ENCODE measurements at places on chromosomes 1 and 21.
A peak's percentile ranks its signal among the peaks of the same experiment; 100 is the strongest.

- DNase-seq, result no peak
Measured at GRCh38 chr1:43774359-43774758, 67.0 kb downstream of the ST3GAL3 start.

- DNase-seq, result no peak
Measured at GRCh38 chr1:114322207-114322606, 168.5 kb upstream of the SYT6 start.

DNA sequence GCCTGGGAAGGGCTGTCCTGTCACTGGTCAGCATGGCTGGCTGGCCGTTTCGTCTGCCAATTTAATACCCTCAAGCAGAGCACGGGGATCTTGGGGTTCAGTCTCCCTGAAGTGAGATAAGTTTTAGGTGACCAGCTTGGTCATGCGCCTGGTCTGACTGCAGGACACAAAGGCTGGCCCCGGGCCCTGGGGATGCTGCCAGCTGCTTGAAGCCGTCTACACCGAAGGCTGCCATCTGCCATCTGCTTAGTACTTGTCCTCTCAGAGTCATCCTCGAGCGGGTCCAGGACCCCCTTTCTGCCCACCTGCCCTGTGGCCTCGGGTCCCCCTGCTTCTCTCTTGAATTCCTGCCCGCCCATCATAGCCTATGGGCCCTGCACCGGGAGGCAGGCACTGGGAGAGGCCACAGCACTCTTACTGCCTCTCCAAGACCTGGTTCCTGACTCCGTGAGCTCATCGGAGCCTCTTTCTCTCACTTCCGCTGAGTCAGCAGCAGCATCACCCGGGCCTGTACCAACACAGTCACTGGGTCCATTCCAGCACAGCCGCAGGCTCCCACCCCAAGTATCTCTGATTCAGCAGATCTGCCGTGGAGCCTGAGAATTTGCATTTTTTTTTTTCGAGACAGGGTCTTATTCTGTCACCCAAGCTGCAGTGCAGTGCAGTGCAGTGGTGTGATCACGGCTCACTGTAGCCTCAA lies 7.0 kb downstream of the FBLIM1 start:
- DNase-seq, result no peak

GRCh38 chr1:176692988-176693696 lies 230.2 kb downstream of the PAPPA2 start:
- DNase-seq, result no peak

DNA sequence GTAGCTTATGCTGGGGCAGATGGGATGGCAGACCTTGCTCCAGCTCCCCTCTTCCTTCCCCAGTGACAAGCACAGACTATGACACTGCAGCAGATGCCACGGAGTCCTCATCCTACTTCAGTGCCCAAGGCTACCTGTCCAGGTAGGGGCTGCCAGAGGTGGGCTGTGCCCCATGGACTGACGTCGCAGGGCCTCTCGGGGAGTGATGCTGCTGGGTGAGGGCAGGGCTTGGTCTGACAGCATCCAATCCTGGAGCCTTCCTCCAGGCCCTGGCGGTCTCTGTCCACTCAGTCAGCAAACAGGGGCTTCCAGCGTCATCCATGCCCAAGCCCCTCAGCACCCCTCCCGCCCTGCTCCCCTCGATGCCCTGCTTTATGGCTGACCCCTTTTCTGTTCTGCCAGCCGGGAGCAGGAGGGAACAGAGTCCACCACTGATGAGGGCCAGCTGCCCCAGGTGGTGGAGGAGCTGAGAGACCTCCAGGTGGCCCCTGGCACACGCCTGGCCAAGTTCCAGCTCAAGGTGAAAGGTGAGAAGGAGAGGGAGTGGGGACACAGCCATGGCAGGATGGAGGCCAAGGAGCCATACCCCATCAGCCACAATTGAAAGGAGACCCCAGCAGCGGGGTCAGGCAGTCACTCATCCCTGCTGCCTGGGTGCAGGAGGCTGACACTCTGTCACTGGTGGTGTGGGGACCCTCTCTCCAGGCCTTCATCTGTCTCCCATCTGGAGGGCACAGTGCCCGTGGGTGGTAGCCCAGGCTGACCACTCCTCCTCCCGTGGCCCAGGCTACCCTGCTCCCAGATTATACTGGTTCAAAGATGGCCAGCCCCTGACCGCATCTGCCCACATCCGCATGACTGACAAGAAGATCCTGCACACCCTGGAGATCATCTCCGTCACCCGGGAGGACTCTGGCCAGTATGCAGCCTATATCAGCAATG lies 73.6 kb downstream of the TRIM11 start:
- DNase-seq, result peak; percentile 46

DNA sequence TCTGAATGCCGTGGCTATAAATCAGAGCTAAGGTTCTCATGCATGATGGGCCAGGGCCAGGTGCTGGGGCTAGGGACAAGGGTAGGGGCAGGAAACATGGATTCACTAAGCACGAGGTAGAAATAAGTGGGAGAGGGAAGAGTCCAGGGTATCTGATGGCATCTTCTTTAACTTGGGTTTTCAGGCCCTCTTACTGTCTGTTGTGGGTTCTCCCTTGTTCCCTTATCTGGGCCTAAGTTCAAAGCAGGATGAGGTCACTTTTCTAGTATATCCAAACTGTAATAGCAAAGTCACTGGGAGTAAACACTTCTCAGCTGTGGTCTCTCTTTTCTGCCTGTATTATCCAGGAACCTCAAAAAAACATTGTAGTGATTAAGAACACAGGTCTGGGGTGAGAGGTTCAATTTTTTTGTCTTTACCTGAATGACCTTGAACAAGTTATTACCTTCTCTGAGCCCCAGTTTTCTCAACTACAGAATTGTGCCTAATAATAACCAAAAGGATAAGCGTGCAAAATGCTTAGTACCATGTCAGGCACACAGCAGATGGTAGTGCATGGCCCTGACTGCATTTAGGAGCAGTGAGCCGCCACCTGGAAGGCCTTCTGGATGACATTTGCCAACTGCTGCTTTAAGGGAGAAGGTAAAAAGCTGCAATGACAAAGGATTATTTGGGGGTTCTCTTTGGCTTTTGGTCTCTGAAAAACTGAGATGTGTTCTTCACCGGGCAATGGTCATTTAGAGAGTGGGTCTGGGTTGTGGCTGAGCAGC lies 53.6 kb upstream of the A3GALT2 start:
- DNase-seq, result no peak

- no peak for DNase-seq
Measured at GRCh38 chr1:160247053-160247452, 15.3 kb downstream of the DCAF8 start.

DNA sequence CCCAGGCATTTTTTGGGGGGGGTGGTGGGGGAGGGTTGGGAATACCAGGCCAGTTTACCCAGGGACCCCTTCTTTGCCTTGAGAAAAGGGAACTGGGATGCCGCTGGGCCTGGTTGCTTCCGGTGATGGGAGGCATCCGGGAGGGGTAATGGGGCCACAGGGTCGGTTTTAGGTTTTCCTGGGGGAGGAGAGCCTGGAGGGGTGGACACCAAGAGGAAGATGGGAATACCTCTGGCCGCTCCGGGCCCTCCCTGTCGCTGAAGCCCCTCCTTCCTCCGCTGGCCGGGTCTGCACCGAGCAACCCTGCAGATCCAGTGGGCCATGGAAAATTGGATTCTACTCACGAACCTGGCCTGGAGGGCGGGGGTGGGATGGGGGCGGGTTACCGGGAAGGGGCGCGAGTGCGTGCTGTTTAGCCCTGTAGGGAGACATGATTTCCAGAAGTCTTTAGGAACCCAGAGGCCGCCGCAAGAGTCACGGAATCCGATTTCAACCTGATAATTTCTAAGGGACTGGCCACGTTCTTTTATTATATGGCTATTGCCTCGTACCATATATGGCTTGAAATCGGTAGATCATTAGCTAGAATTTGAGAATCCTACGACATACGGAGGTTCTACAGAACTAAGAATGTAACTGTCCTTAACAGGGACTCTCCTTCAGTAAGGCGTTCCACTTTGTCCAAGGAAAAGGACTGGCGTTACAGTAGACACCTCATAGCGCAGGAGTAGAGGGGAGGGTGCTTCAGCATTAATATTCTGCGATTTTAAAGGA lies 749 bp downstream of the AKIRIN1 start:
- peak; percentile 74 for DNase-seq

DNA sequence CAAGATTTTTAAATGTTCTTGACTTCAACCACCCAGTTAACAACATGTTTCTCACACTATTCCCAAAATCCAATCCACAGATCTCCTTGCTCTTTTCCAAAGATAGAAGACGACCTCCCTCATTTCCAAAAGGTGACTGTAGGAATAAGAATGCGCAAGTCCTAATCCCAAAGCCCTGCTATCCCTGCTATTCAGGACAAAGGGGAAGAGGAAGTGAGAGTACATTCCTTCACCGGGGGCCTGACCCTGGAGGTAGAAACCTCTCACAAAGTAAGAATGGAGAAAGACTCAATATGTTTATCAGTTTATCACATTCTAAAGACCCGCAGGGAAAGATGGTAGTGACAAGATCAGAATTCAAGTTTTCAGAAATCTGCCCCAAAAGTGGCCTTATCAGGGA lies 55.7 kb downstream of the PLEKHA6 start:
- DNase-seq, result no peak

GRCh38 chr1:110875216-110875731 lies 2.3 kb downstream of the CD53 start:
- DNase-seq, result no peak

DNA sequence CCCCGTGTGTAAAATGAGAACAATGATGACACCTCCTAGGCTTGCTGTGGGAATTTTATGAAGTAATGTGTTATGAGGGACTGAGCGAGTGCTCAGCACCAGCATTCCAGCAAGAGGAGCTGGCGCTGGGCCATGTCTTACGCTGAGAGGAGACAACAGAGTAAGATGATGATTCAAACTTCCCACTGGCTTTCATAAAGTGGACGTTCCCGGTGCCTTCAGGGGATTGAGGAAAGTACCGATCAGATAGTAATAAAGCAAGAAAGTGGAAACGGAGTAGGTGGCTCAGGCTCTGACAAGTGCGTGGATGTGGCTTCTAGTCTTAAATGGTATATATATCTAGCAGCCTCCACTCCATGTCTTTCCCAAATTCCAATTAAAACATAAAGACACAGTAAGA lies 23.8 kb downstream of the EPHA10 start:
- no peak for DNase-seq

- no peak for DNase-seq
Measured at GRCh38 chr1:183070923-183071618, 47.9 kb downstream of the LAMC1 start.

DNA sequence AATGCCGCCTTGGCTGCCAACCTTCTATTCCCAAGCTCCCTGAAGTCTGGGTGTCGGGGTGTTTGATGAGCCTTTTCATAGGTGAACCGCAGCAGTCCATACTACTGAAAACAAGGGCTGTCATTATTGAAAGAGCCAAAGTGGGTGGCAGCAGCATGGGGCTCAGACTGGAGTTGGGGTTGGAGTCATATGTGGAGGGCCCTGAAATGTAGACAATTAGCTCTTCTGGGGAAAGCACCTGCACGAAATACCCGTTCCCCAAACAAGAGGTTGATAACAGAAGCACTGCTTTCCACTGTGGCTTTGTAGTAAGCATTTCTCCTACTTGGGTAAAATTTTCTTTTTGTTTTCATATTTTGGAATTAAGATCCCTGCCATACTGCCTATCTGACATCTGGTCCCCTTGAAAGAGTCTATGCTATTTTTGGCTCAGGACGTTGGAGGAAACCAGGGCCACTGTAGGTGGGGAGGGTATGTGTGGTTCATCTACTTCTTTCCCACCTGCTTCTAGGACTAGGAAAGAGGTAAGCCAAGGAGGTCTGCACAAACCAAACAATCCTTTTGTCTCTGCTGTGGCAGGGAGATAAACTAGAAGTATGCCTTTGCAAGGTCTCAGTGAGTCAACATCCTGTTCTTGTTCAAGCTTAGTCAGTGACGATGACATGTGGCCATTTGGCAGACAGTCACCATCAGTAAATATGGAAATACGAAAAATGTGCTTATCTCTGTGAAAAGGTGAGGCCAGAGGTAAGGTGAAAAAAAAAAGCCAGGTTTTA lies 197.0 kb upstream of the UBE2U start:
- DNase-seq, result no peak

DNA sequence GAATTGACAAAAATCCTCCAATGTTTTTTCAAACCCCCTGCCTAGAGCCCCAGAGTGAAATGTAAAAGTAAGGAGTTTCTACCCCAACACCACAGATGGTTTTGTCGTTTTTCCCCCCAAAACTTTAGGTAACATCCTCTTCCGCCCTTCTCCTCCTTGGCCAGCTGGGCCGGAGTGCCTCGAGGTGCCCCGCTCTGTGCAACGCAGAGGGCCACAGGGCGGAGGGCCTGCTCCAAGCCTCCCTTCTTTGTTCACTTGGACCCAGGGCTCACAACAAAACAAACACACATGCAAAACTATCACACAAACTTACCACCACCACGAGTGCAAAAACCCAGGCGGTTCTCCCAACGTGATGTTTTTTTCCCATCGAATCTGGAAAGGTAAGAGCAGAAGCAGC lies 1.9 kb downstream of the SSBP3 start:
- DNase-seq, result no peak

GRCh38 chr21:42232176-42232825 lies 13.4 kb downstream of the ABCG1 start:
- DNase-seq, result no peak

DNA sequence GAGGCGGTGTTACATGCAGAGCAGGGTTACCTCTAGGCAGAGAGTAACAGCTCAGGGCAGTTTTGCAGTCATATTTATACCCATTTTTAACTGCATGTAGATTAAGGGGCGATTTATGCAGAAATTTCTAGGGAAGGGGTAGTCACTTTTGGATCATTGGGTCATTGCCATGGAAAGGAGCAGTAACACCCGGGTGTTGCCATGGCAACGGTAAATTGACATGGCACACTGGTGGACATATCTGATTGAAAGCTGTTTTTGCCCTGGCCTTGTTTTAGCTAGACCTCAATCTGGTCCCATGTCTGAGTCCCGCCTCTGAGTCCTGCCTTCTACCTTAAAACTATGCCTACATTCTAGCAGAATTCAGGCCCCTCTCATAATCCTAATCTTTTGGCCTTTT lies 11.8 kb upstream of the USP1 start:
- DNase-seq, result no peak

GRCh38 chr1:15168479-15168878 lies 14.9 kb downstream of the TMEM51 start:
- no peak for DNase-seq

GRCh38 chr1:23854568-23854967 lies 13.5 kb downstream of the FUCA1 start:
- no peak for DNase-seq

DNA sequence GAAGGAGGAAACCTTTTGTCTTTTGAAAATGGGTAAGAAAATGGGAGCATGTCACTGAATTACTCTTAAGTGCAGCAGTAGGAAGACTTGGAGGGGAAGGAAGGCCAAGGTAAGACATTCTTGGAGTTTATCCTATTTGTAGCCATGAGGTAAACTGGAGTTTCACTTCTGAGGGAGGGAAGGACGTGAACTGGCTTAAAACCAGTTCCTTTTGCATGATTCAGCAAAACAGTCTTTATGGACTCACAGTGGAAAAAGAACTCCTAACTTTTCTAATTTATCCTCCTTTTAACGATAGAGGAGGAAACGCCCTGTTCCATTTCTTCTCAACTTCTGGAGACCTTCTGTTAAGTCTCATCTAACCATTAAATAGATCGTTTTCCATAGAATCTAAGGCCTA lies 2.5 kb downstream of the PRDX6 start:
- no peak for DNase-seq

GRCh38 chr1:159172614-159173291 lies 1.3 kb downstream of the CADM3 start:
- DNase-seq, result no peak

GRCh38 chr1:219066631-219067349 lies 106.9 kb upstream of the LYPLAL1 start:
- DNase-seq, result no peak

GRCh38 chr1:44631647-44632539 lies 42.4 kb downstream of the TMEM53 start:
- DNase-seq, result peak; percentile 94

Data from left forelimb (tissue), 1 donor.